ENCODE measurements at places on chromosomes 3 and 15. TPM values are rescaled to one million over a fixed set of nuclear protein-coding genes. Genes with fewer than 3 reads are reported as not detected.

The ZNF385D gene
- total RNA-seq = 99.6 TPM

The SLC24A5 gene
- 0.18 TPM for total RNA-seq

The THRB gene
- total RNA-seq = 7.7 TPM

The TMIE gene
- 0.82 TPM for total RNA-seq

The CACNA2D2 gene
- total RNA-seq = 12.2 TPM

The PTPRG gene
- total RNA-seq = 143 TPM

The CP gene
- 3.1 TPM for total RNA-seq

The CD47 gene
- total RNA-seq = 194 TPM

The NMB gene
- 2.3 TPM for total RNA-seq

The SRP14 gene
- 84.8 TPM for total RNA-seq

The CPN2 gene
- total RNA-seq = not detected

The CPLX3 gene
- total RNA-seq = 1.00 TPM

The PRTG gene
- 28.8 TPM for total RNA-seq

The RASGRF1 gene
- total RNA-seq = 16.9 TPM

The SH3GL3 gene
- 23.7 TPM for total RNA-seq

The DHFR2 gene
- 5.7 TPM for total RNA-seq

DNA sequence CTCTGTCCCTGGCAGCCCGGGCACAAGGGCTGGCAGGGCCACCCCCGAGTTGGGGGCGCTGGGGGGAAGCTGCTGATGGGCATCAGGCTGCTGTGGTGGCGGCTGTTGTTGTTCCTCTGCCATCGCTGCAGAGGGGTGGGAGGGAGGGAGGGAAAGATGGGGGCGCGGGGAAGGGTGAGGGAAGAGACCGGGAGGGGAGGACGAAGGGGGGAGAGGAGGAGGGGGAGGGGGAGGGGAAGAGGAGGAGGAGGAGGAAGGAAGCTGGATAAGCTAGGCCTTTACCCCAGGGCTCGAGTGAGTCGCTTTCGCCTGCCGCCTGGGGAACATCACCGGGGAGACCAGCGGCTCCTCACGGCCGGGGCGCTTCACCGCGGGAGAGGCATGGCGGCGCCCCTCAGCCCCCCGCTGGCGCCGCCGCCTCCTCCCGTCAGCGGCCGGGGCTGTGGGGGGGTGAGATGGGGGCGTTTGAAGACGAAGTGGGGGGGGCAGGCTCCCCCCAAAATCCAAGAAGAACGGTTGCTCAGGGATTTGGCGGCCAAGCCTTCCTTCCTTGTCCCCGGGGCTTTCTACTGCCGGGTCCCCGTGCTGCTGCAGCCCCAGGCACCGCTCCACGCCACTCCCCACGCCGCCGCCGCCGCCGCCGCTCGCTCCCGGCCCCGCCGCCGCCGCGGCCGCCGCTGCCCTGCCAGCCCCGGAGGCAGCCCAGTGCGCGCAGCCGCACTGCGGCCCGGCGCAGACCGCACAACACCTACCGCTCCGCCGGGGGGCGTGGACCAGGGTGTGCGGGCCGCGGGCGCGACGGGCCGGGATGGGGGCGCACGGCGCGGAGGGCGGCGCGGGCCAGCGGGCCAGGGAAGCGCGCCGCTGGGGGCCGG lies at the start of gene RFX7:
RFX7 (minus strand) TSS at position 717 of the 875 bp plus-strand sequence; CDS start at position 123, 594 bp downstream.
- peak; percentile 81 for DNase-seq

DNA sequence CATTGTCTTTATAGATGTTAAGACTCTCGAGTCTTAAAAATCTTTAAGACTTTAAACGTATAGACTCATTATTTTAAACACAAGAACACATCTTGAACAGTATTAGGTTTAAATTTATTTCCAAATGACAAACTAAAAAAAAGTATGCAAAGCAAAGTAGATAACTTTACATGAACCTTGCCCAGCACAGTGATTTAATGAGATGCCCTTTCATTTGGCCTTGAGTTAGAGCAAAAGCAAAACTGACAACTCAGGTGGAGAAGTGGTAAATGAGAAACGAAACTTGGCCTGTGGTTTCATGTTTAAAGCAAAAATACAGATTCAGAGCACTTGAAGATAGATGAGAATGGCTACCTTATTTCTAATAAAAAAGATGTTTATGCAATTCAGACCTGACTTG lies 8.6 kb downstream of the GPR15 start:
- no peak for DNase-seq

DNA sequence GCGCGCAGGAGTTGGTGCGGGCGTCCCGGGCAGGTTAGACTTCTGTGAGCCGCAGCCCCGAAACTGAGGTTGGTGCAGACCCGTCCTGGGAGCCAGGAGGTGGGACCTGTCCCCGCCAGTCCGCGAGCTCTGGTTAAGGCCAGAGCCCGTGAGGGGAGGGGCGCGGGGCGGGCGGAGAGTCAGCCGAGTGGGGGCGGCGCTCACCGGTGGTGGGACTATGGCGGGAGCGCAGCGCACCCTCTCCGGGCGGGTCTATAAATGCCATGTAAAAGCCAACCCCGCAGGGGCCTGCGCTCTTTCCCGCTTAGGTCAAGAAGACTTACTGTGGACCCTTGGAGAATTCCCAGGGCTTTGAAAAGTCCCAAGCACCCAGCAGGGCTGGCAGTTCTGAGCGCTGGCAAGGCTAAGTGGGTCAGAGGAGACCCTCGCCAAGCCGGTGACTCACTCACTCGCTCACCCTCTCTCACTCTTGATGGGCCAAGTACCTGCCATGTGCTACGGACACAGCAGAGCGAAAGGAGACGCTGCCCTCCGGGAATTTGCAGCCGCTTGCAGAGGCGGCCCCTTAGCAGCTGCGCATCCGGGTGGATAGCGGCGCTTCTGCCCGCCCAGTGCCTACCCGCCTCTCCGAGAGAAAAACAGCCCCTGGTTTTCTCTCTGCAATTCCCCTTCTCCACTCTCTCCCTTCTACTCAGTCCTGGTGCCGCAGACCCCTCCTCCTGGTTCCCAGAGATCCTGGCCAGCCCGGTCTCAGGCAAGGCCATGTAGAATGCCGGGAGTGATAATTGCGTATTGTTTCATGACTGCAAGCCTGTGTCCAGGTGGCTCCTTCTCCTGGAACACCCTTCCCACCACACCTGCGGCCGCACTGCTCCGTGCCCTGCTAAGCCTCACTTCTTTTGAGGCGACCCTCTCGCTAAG lies at the start of gene ALDH1L1:
ALDH1L1 (minus strand) TSS at position 110 of the 921 bp plus-strand sequence. CDS start 19,607 bp downstream, outside the sequence.
- DNase-seq = peak; percentile 47

DNA sequence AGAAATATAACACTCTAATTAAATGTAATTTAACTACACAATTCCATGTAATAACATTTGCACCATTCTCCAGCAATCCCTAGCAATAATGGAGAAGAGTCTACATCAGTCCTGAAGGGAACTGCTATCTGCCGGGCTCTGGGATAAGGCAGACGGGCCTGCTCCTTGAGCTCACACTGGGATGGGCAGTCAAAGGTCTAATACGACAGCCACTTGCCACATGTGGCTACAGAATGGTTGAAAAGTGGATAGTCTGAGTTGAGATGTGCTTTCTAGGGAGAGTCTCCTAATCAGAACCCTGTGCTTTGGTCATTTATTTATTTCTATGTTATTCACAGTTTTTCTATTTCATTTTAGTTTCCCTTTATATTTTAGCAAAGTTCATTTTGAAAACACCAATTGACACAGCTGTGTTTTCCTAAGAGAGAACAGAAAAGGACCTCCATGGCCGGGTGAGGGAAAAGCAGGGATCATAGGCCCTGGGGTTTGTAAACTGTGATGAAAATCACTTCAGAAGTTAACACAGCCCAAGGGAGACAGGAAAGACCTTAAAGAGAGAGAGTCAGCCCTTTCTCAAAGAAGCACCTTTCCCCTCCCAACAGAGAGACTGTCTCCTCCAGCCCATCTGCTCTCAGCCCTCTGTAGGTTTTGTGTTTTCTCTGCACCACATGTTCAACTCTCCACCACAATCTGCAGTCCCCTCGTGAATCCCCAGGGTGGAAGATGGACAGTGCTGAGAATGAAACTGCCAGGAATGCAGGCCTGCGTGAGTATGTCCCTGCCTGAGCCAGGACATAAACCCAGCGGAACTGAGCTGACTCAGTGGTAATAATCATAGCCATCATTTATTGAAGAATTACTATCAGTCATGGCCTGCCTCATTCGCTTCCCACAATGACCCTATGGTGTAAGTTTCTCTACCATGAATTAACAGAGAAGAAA lies 11.6 kb downstream of the FSIP1 start:
- DNase-seq = no peak

DNA sequence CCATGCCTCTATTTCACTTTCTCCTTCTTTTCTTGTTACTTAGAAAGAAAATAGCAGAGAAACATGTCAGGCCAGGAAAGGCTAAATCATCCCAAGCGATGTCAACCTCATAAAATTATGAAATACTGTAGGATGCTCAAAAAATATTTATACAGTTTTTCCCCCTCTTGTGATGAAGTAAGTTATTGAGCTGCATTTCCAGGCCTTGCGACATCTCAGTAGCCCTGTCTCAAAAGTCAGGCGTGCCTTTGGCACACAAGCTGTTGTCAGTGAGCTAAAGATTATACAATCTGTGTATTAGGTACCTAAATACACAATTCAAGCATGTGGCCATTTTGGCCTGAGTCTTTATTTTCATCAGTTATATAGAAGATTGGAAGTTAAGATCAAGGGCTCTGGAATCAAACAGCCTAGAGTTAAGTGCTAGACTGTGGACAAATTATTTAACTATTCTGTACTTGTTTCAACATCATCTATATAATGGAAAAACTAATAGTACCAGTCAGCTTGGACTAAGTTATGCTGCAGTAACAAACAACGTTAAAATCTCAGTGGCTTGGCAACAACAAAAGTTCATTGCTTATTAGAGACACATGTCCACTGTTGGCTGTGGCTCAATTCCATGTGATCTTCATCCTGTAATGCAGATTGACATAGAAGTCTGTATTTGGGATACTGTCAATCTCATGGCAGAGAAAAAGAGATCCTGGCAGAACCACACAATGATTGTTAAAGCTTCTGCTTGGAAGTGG lies 406.4 kb upstream of the PROK2 start:
- DNase-seq = no peak

- no peak for DNase-seq
Observed at GRCh38 chr15:98794748-98795147, 146.4 kb downstream of the IGF1R start.

GRCh38 chr15:41937568-41937923 lies 34.8 kb downstream of the EHD4 start:
- DNase-seq = no peak

GRCh38 chr3:181017690-181018089 lies 28.2 kb upstream of the DNAJC19 start:
- no peak for DNase-seq

GRCh38 chr3:139979991-139980390 lies 45.0 kb downstream of the CLSTN2 start:
- DNase-seq = no peak

- peak; percentile 44 for DNase-seq
Observed at GRCh38 chr15:73352082-73352481, 16.7 kb downstream of the HCN4 start.

- DNase-seq = no peak
Observed at GRCh38 chr15:29309139-29309538, 39.5 kb upstream of the NSMCE3 start.

GRCh38 chr15:80878242-80878866 lies 99.2 kb downstream of the CEMIP start:
- no peak for DNase-seq

GRCh38 chr3:179265875-179266274 lies 15.0 kb upstream of the KCNMB3 start:
- no peak for DNase-seq

- DNase-seq = no peak
Observed at GRCh38 chr15:92807971-92808571, 92.1 kb upstream of the CHD2 start.

DNA sequence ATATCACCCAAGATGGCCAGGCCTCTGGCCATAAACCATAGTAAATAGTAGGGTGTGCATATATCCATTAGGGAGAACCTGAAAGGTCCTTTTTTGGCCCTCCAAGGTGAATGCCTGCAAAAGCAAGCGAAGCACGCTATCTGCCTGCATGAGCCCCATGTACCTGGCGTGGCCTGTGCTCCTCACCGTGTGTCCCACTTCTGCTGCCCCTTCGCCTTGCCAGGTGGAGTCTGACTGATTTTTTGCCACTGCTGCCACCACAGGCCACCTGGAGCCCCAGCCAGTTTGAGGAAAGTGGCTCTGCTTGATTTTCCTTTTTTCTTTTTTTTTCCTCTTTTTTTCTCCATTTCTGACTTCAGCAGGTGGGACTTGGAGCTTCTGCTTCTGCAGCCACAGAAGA lies 139.7 kb downstream of the SNRPN start:
- DNase-seq = no peak

DNA sequence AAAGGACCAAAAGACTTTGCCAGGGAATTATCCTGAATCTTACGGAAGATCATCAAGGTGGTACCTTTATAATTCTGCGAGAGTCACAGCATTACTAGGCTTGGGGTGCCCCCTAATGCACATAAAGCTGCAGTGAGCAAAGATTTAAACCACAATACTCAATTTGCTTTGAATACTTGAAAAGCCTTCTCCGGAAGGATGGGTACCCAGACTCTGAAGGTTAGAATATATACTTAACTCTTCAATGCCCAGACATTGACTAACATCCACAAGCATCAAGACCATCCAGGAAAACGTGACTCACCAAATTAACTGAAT lies 117.8 kb upstream of the KCNH8 start:
- no peak for DNase-seq

DNA sequence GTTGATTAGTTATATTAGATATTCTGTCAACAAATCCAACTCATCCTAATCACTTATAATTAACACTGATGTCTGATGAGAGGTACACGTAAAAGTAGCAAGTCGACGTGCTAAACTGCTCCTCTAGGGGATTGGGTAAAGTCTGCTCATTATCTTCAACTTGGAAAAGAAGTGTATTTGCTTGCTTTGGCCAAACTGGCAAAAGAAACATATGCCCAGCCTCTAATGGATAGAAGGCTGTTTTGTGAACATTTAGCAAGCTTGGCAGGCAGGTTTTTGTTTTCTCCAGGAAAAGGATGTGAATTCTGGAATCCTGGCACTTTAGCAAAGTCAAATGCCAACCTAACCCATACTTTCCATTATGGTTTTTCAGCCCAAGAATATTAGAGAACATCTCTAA lies 264.8 kb downstream of the TBL1XR1 start:
- no peak for DNase-seq

GRCh38 chr3:99505646-99506269 lies 132.6 kb upstream of the COL8A1 start:
- no peak for DNase-seq

DNA sequence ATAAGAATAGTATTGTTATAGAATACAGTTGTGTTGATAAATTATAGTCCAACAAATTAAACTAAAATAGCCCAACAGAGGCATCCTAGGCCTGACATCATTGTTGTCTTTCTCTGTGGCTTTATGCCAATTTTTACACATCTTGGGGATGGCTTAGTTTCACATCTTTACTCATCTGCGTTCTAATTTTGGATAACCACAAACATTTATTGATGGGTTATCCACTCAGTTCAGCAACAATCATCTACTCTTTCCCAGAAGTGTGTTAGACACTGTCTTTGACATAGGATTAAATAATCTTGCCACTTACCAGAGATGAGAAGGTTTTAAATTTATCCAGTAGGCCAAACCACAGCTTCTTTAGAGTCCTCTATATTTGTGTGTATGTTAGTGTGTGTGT lies 120.8 kb upstream of the PHLDB2 start:
- no peak for DNase-seq

- DNase-seq = no peak
Observed at GRCh38 chr15:60819860-60820259, 340.9 kb upstream of the ICE2 start.

- no peak for DNase-seq
Observed at GRCh38 chr3:15180042-15180611, 25.9 kb upstream of the CAPN7 start.

- no peak for DNase-seq
Observed at GRCh38 chr3:15081960-15082664, 16.8 kb downstream of the RBSN start.

GRCh38 chr15:69457304-69458280 lies 5.0 kb downstream of the RPLP1 start:
- DNase-seq = no peak

- no peak for DNase-seq
Observed at GRCh38 chr15:60204131-60204885, 193.5 kb downstream of the ANXA2 start.
